ENCODE measurements at places on chromosomes 16 and 17.

GRCh38 chr16:68091380-68092261 lies 6.5 kb downstream of the NFATC3 start:
- DNase-seq = no peak

DNA sequence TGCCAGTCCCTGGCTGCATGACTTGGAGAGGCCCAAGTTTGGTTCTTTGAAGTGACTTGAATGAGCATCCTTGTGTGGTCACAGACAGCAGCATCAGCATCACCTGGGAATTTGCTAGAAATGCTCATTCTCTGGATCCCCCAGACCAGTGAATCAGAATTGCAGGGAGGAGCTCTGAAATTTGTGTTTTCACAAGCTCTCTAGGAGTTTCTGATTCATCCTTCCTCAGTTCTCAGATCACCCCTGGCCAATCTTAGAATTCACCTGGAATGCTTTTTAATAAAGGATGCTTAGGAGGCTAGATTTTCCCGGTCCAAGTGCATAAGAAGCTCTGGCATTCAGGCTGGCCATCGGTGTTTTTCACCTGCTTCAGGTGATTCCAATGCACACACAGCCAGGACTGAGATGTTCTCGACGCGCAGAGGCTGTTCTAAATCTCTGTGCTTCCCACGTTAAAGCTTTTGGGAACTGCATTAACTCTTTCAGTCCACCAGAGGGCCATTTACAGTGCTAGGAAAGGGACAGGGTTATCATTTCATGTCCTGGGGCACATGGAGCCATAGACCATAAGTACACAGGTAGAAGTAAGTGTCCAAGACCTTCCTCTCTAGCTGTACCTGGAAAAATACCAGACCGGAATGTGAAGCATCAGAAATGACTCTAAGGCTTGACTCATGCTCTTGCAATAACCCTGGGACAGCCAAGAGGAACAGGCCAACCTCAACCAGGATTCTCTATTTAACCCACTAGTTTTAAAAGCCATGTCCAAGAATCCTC lies 85.7 kb upstream of the XYLT1 start:
- DNase-seq = peak; percentile 20

DNA sequence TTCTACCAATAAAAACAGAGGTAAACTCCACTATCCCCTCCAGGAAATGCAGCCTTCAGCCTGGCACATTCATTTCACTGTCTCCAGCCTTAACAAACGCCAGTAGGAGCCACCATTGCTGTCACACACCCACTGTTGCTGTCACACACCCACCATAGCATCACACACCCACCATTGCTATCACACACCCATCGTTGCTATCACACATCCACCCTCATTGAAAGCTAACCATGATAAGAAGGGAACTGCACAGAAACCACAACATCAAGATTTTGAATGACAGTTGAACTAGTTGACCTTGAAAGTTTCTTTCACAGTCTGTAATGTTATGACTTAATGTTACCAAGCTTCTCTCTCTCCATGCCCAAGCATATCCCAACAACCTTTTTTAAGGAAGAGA lies 38.1 kb downstream of the SHCBP1 start:
- DNase-seq = no peak

- DNase-seq = no peak
Measured at GRCh38 chr17:79600681-79601131, 10.1 kb downstream of the RBFOX3 start.

DNA sequence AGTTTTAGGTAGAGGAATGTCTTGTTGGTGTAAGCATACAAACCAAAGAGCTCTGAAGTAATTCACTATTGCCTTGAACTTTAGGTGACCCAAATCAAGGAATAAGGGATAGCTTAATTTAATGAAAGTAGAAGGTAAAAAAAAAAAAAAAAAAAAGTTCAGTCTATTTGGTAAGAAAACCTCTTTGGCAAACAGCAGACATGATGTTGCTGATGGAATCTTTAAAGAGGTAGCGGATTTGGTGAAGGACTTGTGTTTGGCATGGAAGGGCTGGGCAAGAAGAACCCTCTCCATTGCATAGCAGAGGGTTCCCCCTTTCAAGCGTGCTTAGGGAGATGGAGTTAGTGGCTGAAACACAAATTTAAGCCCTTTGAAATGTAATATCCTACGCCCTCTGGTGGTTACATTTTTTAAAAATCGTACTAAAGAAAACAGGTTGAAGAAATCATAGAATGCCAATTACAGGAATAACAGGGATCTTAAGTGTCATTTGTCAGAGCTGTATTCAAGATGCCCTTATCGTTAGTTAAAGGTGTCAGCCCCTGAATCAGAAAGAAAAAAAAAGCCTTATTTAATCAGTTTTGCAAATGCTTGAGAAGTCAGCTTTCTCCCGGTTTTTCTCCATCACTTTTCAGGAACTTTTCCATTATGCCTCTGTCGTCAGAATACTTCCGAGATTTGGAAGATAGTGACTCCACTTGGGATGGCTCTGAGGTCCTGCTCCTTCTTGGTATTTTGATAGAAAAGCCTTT lies 383.1 kb downstream of the KCNJ2 start:
- peak; percentile 14 for DNase-seq

GRCh38 chr16:84190731-84191388 lies at the start of gene ADAD2:
TSS of gene ADAD2 (plus strand) at chr16:84191157. CDS start at chr16:84191231, 74 bp downstream.
- DNase-seq = no peak

DNA sequence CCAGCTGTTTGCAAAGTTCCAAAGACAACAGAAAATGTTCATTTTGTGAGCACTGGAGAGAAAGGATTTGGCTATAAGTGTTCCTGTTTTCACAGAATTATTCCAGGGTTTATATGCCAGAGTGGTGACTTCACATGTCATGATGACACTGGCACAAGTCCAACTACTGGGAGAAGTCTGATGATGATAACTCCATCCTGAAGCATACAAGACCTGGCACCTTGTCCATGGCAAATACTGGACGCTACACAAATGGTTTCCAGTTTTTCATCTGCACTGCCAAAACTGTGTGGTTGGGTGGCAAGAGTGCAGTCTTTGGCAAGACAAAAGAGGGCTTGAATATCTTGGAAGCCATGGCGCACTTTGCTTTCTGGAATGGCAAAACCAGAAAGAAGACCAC lies 385.0 kb downstream of the CDH11 start:
- no peak for DNase-seq

DNA sequence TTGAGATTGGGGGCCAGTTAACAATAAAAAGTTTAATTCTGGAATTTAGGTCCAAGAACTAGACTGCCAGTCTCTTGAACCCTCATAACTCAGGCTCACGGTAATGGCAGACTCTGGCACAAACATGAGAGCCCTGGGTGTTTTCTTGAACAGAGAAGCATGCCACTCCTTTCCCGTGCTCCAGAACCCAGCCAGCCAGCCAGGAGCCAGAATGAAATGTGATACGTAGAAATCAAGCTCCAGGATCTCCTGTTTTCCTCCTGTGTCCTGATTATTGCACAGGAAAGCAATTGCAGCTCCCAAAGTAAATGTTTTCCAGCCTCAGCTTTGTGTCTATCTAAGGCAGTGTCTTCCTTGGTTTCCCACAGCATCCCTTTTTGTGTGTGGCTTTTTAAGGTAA lies 46.2 kb upstream of the NOL11 start:
- DNase-seq = no peak

DNA sequence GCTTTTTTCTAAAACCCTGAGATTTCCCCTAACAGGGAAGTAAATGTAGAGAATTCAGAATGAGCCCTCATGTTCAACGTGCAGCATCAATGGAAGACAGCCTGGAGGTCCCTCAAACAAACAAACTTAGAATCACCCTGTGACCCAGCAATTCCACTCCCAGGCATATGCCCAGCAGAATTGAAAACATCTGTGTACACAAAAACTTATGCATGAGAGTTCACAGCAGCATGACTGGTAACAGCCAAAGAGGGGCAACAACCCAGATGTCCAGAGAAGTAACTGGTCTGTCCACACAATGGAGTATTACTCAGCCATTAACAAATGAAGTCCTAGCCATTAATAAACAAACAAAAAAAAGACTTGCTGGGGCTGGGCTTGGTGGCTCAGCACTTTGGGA lies 252.7 kb downstream of the PARN start:
- DNase-seq = no peak

GRCh38 chr17:65684631-65685030 lies 123.2 kb upstream of the AXIN2 start:
- DNase-seq = no peak

DNA sequence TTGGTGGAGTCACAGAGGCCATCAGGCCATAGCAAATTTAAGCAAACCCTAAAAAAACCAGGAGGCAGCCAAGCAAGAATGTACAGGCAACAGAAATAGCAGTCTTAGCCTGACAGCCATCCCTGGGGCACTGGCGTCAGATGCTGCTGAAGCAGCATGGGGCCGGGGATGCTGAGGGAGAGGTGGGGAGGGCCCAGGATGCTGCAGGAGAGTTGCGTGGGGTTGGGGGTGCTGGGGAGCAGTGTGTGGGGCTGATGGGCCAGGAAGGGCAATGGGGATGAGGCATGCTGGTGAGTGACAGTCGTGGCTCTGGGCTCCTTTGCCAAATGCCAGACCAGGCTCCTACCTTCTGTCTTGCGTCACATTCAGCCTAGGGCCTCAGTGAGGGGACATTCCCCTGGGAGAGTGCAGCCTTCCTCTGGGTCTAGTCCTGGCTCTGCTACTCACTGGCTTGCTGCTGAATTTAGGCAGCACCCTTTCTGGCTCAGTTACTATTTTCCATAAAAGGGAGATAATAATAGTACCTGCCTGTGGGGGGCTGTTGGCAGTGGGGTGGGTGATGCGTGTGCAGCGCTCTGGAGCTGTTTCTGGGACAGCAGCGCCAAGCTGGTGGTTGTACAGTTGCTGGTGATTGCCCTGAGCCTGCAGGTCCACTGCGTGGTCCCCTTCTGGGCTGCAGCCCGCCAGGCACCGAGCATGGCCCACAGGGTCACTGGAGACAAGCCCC lies 88.1 kb downstream of the AMFR start:
- no peak for DNase-seq

DNA sequence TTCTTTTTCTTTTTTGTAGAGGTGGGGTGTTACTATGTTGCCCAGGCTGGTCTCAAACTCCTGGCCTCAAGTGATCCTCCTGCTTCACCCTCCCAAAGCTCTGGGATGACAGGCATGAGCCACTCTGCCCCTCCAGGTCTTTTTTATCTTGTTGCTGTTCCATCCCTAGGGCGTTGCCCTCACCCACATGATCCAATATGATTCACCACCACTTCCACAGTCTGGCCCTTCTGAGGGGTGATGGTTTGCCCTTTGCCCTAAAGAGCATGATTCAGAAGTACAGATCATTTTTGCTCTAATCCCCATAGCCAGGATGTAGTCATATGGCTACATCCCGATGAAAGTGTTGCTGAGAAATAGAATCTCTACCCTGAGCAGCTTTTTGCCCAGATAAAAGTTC lies 18.8 kb downstream of the STX4 start:
- peak; percentile 96 for DNase-seq

DNA sequence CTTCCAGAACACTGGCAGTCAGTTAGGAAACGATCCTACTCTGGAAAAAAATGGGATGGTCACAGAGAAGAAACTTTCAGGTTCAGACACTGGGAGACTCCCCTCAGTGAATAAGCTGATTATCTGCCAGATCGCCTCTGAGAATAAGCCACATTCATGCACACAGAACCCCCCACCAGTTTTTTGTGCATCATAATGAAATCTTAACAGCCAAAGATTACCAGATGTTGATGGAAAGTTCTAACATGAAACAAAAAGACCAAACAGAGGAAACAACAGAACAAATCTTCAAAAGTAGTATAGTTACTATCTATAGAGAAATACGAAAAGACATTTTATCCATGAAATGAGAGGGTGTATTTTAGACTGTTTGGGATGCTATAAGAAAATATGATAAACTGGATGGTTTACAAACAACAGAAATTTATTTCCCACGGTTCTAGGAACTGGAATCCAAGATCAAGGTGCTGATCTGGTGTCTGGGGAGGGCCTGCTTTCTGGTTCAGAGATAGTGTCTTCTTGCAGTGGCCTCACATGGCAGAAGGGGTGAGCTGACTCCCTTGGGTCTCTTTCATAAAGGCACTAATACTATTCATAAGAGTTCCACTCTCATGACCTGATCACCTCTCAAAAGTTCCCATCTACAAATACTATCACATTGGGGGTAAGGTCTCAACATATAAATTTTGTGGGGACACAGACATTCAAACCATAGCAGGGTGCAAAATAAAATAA lies 8.0 kb upstream of the AMZ2 start:
- DNase-seq = no peak

DNA sequence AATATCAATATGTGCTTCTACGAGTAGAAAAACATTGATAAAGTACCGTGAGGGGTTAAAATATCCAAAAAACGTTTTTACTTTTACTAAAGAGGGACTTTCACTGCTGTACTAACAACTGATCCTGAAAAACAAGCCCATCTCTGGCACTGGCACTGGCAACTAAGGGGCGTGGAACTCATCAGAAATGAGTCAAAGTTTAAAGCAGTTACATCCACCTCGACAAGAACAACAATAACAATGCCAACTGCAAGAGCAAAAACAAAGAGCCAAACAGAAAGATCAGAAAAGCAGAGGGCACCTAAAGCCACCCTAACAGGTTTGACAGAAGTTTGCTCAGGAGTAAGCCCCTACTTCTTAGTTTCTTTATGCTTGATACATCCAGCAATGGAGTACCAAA lies 13.1 kb downstream of the MBTPS1 start:
- no peak for DNase-seq

GRCh38 chr16:49923411-49923810 lies 67.5 kb upstream of the ZNF423 start:
- no peak for DNase-seq

DNA sequence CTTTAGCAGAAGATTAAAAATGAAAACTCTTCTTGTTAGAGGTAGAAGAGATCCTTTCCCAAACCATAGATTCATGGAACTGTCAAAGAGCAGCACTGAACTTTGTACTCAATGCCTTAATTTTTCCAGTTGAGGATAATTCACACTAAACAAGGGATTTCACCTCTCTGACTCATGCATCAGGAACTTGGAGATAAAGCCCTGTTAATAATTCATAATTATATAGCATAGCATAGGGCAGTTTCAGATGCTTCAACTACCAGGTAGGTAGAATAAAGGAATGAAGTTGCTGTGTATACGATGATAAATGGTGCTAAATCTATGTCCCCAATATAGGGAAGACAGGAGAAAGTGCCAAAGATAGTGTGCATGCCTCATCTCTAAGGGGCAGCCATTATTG lies 450.4 kb downstream of the MAF start:
- no peak for DNase-seq

DNA sequence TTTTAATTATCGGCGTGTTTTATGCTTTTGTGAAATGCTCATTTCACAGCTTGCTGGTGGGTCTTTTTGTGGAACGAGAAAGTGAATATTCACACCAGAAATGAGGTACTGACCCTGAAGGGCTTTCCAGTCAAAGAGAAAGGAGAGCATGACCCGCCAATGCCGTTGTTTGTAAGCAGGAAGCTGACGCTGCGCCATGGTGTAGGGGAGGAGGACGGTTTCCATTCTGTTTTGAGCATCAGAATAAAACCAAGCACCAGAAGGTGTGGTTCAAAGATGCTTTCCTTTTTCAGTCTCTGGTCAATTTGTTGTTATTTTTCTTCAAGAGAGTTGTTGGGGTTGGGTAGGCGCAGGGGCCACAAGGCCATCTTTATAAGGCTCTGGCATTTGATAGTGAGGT lies 669.3 kb downstream of the WWOX start:
- no peak for DNase-seq

- peak; percentile 94 for DNase-seq
Measured at GRCh38 chr17:4789951-4790704, 1.4 kb downstream of the GLTPD2 start.
